AML-193 (cell line): ENCODE measurements at places on chromosomes 6 and 20.
A peak's percentile ranks its signal among the peaks of the same experiment; 100 is the strongest.

DNA sequence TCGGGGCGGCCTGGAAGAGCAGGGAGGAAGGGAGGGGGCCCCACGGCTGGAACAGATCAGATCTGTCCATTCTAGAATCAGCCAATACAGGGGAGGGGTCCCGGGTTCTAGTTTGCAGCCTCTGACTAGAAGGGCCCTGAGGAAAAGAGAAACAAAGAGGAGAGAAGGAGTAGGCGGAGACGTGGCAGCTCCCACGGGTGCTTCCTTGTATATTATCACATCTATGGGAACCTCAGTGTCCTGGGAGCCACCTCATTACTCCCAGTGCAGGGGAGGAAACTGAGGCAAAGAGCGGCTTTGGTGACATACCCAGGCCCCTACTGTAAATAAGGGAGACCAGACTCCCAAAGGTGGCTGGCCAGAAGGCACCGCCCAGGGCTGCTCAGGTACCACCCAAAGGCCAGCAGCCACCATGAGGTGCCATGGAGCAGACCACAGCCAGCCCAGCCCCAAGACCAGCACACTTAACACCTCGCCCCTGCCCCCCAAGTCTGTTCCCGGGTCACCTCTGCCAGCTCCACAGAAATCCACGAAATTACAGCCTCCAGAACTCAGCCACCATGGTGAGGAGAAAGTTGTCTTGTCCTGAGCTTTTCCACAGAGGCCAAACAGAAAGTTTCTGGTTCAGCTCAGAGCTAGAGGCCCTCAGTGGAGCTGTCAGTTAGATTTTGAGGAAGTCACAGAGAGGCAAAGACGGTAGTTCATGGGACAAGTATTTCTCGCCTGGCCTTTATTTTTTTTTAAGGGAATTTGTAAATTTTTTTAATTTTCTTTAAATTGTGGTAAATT, 2.1 kb downstream of the ZC3H12D start:
- DNase-seq, result peak; percentile 87

GRCh38 chr6:170039156-170040114, 251.4 kb downstream of the DLL1 start:
- DNase-seq, result no peak

GRCh38 chr20:15643713-15644112, 929.5 kb downstream of the KIF16B start:
- DNase-seq, result no peak

- peak; percentile 82 for DNase-seq
These were observed 58.5 kb downstream of the AHI1 start for GRCh38 chr6:135438907-135439535.

DNA sequence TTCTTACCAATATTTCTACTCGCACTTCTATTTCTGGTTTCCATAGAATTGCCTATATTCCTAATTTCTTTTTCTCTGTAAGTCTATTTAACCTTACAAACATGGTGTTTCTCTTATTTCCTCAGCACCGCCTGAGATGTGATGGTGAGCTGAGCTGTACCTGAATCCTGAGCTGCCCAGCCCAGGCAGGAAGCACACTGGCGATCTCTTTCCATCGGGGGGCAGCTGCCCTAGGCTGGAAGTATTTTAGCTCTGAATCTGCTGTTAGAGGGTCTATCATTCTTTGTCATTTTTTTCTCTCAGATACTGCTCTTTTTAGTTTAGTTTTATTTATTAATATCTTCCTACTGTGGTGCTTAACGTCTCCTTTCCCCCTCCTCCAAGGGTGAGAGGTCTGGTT, 173.4 kb upstream of the SLC35B3 start:
- no peak for DNase-seq

- DNase-seq, result no peak
These were observed 24.2 kb upstream of the TPD52L1 start for GRCh38 chr6:125129354-125129753.
